ENCODE measurements at places on chromosomes 13 and 19. TPM values are rescaled to one million over a fixed set of nuclear protein-coding genes. Genes with fewer than 3 reads are reported as not detected.

DNA sequence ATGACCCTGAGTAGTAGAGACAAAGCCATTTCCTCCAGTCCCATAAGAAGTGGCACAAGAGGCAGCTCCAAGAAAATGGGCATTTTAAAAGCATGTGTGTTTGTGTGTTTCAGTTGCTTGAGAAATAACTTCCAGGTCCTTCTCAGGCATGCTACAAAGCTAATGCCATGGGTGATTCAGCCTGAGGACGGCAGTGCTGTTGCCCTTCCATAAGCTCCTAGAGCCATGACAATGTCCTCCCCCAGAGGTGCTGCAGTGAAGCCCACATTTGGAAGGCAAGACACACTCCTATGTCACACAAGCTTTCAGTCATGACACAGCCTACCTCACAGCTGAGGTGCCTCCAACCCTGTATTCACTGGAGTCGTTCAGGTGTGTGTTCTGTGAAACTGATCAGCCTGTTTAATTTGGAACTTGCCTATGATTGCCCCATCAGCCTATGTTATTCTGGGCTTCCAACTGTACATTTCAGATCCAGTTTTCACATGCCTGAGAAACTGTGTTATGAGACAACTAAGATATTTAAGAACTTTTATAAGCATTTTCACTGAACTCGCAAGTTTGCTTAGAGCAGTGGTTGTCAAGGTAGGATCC is 213.6 kb downstream of the FOXO1 start:
- no peak for DNase-seq

DNA sequence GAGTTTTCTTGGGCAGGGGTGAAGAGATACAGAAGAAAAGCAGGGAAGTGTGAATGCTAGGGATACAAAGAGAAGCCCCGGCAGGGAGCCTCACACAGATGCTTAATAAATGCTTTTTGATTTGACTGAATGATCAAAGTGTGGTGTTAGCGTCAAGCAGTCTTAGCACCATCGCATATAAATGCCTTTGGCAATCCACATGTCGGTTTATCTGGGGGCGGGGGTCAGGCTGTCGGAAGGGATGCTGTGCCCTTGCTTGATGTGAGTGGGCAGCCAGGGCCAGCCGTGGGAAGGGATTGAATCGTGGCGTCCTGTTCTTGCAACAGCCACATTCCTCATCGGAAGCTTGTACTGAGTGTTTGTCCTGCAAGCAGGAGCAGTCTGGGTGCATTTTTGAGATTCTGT is 173.1 kb downstream of the LACC1 start:
- DNase-seq, result no peak

Gene SMIM44
- polyA plus RNA-seq, result not detected

DNA sequence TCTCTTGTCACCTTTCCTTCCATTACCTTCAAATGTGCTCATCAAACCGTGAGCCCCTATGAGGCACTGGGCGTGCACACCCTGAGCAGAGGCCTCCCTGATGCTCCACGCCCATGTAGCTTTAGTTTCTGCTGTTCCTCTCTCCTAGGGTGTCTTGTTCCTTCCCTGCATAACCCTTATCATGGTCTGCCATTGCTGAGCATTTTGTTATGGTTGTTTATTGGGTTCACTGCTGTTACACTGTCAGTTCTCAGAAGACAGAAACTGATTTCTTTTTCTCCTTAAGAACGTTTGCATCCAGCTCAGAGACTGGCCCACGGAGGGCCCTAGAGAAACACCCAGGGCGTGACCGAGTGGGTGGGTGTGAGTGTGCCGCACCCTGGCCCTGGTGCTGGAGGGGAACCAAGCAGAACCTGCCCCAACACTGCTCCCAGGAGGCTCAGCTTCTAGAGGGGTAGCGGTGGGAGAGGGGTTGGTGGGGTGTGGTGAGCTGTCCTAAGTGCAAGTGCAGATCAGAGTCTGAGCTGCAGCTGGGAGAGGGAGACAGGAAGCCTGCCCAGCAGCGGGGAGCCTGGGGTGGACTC is 61.4 kb upstream of the URI1 start:
- DNase-seq, result no peak

DNA sequence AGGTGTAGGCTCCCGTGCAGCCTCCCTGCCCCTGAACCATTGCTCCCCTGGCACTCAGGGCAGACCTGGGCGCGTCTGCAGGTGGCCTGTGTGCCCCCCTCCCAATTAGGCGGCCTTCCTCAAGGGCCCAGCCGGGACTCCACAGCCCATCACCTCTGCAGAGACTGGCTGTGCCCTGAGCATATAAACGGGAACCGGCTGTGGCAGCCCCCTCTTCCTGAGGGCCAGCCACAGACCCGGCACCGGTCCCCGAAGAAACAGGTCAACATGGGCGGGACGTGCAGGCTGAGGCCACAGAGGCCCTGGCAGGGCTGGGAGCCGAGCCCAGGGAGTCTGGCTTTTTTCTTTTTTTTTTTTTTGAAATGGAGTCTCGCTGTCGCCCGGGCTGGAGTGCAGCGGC is 12.0 kb downstream of the PIAS4 start:
- DNase-seq, result no peak

- no peak for DNase-seq
Measured at GRCh38 chr13:39789451-39789850, 134.0 kb downstream of the COG6 start.

GRCh38 chr13:34114581-34114980 is 296.6 kb downstream of the RFC3 start:
- DNase-seq, result no peak

Gene ZNF444
- 87.3 TPM for polyA plus RNA-seq

DNA sequence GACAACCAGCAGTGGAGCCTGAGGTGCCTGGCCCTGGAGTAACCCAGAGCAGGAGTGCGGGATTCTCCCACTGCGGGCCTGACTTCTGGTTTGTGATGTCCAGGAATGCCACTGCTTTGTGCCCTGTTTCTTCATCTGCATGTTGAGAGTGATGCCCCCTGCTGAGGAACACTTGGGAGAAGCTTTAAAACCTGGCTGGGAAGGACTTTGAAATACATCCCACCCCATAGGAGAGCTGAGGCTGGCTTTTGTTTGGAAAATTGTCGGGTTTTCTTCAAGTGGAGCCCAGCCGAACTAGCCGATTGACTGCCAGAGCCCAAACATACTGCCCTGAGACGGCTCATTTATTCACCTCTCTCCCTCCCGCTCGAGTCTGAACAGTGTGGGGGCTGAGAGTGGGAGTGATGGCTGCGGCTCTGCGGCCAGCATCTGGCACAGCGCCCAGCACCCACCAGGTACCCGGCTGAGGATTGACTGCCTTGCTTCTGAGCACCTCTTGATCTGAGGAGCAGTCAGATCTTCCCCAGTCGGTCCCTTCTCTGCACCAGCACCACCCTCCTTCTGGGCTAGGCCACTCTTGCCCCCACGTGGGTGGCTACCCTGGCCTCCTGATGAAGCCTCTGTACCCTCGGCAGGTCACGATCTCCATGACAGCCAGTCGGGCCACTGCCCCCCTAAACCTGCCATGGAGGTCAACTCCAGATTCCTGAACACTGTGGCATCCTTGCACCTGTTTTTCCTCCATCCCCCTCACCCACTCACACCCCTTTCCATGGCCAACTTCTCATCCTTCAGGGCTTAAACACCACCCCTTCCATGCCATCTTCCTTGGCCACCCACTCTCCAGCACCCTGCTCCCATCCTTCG is 148.9 kb downstream of the SIPA1L3 start:
- peak; percentile 63 for DNase-seq

DNA sequence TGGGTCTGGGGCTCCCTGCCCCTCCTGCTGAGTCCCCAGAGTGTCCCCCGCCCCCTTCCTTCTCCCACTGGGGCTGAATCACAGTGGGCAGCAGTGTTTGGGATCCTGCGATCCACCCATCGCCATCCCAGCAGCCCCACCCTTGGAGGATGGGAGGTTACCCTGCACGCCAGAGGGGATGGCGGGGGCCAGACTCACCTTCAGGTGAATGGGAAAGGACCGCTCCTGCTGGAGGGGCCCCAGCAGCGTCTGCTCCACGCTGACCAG is 569 bp downstream of the DLEU7 start:
- DNase-seq, result peak; percentile 67

GRCh38 chr13:47932950-47933923 is 67.8 kb downstream of the SUCLA2 start:
- DNase-seq, result no peak

Gene SOHLH2
- 6.1 TPM for polyA plus RNA-seq

DNA sequence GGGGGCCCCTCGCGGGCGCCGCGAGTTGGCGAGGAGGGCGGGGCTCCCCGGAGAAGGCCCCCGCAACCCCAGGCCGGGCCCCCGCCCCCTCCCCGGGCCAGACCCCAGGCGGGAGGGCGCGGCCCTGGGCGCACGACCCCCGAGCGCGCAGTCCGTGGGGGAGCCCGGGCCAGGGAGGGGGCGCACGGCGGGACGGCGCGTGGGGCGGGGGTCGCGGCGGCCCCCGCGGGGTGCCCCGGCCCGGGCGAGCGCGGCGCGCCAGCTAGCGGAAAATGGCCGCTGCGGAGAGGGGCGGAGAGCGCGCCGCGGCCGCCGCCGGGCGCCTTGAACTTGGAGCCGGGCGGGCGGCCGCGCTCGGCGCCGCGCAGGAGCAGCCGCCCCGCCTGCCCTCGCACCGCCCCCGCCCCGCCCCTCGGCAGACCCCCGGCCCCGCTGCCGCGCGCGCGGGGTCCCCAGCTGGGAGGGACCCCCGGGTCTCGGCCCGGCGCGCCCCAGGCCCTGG is 6.4 kb upstream of the NFIC start:
- no peak for DNase-seq

GRCh38 chr19:46186101-46186716 is 38.2 kb downstream of the IGFL2 start:
- no peak for DNase-seq

Gene CGB1
- not detected for polyA plus RNA-seq

DNA sequence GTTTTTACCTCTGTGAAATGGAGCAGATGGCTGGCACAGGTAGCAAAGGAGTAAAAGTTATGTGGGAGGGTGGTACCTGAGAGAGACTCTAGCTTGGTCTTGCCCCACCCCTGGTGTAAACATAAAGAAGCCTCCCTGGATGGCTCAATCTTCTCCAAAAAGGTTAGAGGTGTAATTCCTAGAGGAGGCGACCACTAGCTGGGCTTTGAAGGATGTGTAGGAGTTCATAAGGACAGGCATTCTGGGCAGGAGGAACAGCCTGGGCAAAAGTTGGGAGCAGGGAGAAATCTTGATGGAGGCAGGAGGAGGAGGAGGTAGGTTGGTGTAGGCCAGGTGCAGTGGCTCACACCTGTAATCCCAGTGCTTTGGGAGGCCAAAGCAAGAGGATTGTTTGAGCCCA is 7.8 kb upstream of the ICAM4 start:
- DNase-seq, result no peak

GRCh38 chr19:3977242-3978143 is 6.6 kb upstream of the DAPK3 start:
- DNase-seq, result peak; percentile 54

Gene PRTN3
- 3.1 TPM for polyA plus RNA-seq

DNA sequence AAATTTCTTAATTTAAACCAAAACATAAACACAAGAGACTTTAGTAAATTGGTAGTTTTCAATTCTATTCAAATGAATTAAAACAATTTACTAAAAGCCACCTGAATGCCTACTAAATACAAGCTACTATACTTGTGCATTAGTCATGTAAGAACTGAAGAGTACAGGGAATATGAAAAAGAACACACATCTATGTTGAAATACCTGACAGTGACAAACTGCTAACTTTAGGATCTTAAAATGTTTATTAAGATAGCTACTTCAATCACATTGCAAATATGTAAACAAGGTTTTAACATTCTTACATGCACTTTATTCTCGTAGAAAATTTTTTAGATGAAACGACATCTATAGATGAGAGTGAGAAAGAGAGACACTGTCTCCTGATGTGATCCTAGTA is 4.1 kb downstream of the SPRYD7 start:
- no peak for DNase-seq

Gene TEAD2
- polyA plus RNA-seq, result 110 TPM

DNA sequence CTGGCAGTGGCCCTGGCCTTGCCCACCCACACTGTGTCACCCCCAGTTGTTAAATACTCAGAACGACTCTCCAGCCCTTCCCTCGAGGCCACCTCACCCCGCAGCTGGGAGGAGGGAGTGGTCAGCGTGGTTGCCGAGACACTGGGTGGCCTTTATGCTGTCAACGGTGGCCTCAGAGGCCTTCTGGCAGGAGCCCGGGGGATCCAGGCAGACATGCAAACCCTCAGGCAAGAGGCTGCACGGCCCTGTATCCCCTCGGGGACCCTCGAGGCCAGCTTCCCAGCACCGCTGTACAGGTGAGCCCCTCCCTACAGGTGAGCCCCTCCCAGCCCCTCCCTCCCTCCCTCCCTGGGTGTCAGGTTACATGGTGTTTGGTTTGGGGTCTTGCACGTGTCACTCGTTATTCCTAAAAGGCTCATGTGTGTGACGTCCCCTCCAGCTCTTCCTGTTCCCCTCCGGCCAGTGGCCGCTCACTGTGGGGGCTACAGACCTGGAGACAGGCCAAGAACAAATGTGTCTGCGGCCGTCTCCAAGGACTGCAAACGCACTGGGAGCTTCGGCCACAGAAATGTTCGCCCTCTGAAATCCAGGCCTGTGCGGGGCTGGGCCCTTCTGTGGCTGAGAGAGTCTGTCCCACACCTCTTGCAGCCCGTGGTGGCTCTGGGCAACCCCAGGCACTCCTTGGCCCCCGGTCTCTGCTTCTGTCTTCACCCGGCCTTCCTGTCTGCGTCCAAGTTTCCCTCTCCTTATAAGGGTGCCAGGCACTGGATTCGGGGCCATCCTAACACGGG is at the start of gene TEKTIP1:
TSS of gene TEKTIP1 (plus strand) at position 210 of the 791 bp plus-strand sequence. CDS start at position 214, 4 bp downstream.
- DNase-seq, result no peak

- no peak for DNase-seq
Measured at GRCh38 chr19:27767234-27767633, 1445.7 kb downstream of the UQCRFS1 start.

Gene RASA3
- polyA plus RNA-seq, result 11.0 TPM

Gene ERICH6B
- polyA plus RNA-seq, result not detected

All from H1 (cell line).